Heart left ventricle (tissue), 16 donors: ENCODE measurements at places on chromosomes 13 and 19.

- no peak for DNase-seq
Observed at GRCh38 chr19:46753420-46754155, 7.3 kb upstream of the STRN4 start.

DNA sequence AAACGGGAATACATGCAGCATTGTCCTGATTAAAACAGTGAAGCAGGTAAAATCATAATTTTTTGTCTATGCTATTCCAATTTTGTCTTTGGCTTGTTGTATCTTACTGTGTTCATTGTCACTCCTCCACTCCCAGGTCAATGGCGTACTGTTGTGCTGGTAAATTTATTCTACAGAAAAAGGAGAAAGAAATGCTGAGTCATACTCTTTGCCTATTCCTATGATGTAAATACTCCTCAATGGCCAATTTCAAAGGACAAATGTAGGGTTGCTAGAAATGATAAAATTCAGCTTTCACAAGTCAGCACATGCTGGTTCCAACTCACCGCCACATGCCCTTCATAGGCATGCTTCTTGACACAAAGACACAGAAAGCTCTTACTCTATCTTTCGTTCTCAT is 694.4 kb upstream of the PCDH20 start:
- no peak for DNase-seq

GRCh38 chr19:5567360-5567969 is at the start of gene TINCR:
Gene TINCR, minus strand, starts transcription at chr19:5567953.
- DNase-seq: no peak

DNA sequence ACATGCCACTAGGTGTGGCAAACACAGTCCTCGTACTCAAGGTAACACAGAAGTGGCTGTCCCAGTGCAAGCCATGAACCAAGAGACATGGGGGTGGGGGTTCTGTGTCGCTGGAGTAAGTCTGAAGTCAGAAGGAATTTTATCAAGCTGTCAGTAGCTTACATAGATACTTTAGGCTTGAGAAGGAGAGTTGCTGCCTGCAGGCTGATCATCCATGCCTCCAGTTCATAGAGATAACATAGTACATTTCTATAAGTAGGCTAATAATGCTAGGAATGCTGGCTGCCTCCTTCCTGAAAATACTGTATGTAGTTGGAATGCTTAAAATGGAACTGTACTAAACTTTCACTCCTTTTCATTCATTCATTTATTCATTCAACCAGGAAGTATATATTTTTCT is 70.1 kb downstream of the CAB39L start:
- no peak for DNase-seq

GRCh38 chr19:40752257-40752781 is 1.3 kb downstream of the SNRPA start:
- no peak for DNase-seq

DNA sequence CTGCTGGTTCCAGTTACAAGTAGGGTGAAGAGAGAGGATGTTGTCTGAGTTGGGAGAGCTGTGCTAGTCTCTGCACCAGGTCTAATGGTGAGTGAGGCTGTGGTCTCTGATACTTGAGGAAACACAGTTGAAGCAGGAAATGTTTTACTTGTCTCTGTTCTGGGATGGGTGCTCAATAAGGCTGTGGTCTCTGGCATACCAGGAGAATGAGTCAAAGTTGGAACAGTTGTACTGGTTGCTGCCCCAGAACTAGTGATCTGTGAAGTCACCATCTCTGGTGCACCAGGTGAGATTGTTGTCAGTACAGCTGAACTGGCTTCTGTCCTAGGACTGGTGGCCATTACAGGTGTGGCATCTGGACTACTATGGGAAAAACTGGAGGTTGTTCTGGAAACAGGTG is 74.7 kb downstream of the MUC16 start:
- DNase-seq: no peak

GRCh38 chr13:88866195-88866594 is 1195.0 kb downstream of the SLITRK5 start:
- DNase-seq: no peak

DNA sequence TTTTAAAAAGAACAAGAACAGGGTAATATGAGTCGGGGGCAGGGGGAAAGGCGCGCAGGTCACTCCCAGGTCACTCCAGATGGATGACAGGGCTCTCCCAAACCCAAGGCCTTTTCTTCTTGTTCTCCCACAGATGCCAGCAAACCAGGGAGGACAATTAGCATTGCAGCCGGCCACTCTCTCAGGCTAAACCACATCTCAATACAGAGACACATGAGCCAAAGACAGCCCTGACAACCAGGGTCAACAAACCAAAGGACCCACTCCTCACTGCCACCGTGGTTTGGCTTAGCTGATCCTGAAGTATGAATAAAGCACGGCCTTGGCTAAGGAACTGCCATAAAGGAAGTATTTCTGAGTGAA is 47.3 kb downstream of the LATS2 start:
- no peak for DNase-seq

GRCh38 chr13:57531256-57531655 is 100.3 kb upstream of the PCDH17 start:
- no peak for DNase-seq
